ENCODE measurements at places on chromosomes 5 and 9.

- no peak for DNase-seq
- no peak overlapping the region for H3K27ac ChIP-seq
- H3K27me3 ChIP-seq = peaks cover 55% of the 10 kb centered on the region
- H3K4me3 ChIP-seq = no peak overlapping the region
These were observed 13.9 kb upstream of the KIF12 start for GRCh38 chr9:114112778-114113584.

- H3K4me1 ChIP-seq = no peaks in the 10 kb centered on the region
- H3K4me3 ChIP-seq = no peak overlapping the region
- no peak for DNase-seq
These were observed 172.3 kb upstream of the PLPPR1 start for GRCh38 chr9:100856238-100856637.

- peaks cover 3% of the 10 kb centered on the region for H3K36me3 ChIP-seq
- H3K27me3 ChIP-seq = peaks cover 75% of the 10 kb centered on the region
- H3K4me3 ChIP-seq = no peak overlapping the region
- H3K4me1 ChIP-seq = peaks cover 9% of the 10 kb centered on the region
These were observed 2.2 kb upstream of the GDNF start for GRCh38 chr5:37842048-37842447.

GRCh38 chr5:428754-429452, 14.1 kb upstream of the EXOC3 start:
- no peak overlapping the region for H3K27ac ChIP-seq
- no peak for DNase-seq
- no peaks in the 10 kb centered on the region for H3K36me3 ChIP-seq
- no peaks in the 10 kb centered on the region for H3K4me1 ChIP-seq

DNA sequence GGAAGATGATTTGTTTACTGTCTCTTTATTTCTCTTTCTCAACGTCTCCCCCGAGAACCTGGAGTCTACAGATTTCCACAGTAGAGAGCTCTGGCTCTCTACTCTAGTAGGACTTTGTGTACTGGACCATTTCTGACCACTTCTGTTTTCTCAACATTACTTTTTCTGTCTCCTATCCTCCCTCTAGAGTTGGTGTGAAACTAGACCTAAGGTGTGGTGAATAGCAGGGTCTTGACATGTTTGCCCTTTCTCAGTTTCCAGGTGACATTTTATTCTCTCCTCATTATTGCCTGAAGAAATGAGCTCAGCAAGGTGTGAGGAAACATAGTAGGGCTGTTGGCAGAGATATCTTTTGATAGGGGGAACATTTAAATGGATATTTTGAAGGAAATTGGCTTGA, 62.1 kb upstream of the IL6ST start:
- no peaks in the 10 kb centered on the region for H3K36me3 ChIP-seq
- DNase-seq = no peak

DNA sequence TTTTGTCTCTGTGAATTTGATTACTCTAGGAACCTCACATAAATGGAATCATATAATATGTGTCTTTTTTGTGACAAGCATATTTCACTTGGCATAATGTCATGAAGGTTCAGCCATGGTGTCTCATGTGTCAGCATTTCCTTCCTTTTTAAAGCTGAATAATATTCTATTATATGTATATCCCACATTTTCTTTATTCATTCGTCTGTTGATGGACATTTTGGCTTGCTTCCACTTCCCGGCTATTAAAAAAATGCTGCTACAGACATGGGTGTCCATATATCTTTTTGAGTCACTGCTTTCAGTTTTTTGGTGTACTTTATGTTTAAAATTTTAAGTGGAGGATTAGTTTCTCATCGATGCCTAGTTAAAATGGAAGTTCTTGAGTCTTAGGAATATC, 59.8 kb upstream of the C5orf63 start:
- no peaks in the 10 kb centered on the region for H3K36me3 ChIP-seq
- no peaks in the 10 kb centered on the region for H3K4me1 ChIP-seq
- DNase-seq = no peak
- H3K27ac ChIP-seq = no peak overlapping the region

GRCh38 chr9:107387409-107387808, 102.2 kb downstream of the KLF4 start:
- no peaks in the 10 kb centered on the region for H3K4me1 ChIP-seq
- H3K27me3 ChIP-seq = peaks cover 32% of the 10 kb centered on the region
- no peak overlapping the region for H3K27ac ChIP-seq
- DNase-seq = no peak
- H3K36me3 ChIP-seq = no peaks in the 10 kb centered on the region

DNA sequence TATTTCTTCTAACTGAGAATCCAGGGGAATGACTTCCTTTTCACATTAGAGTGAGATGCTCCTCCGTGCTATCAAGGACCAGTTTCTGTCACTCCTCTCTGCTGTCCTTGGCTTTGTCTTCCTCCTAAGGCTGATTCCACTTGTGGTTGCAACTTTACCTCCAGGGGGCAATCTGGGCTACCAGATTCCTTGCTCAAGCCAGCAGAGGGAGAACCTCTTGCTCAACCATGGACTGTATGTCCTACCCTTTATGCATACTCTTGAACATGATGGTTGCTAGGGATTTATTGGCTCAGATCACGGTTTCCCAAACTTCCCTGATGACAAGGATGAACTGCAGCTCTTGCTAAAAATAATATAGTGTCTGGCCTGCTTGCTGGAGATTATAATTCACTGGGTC, 24.0 kb downstream of the NNT start:
- no peak for DNase-seq
- no peaks in the 10 kb centered on the region for H3K27me3 ChIP-seq
- H3K27ac ChIP-seq = no peak overlapping the region
- H3K4me1 ChIP-seq = peaks cover 12% of the 10 kb centered on the region
- peaks cover 27% of the 10 kb centered on the region for H3K36me3 ChIP-seq

DNA sequence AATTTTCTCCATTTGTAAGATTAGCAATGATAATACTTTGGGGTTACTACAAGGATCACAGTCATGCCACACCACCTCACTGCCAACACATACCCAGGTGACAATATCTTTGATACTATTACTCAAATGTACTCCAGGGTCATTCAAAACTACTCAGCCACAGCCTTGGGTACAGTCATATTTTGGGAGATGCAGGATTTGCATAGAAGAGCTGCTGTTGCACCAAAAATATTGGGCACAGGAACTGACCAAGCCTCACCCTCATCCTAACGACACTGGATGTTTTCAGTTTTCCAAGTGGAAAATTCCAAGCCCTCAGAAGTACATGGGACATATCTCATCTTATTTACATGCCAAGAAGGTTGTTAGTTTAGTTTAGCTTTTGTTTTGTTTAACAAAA, 120.9 kb upstream of the C6 start:
- H3K27me3 ChIP-seq = no peaks in the 10 kb centered on the region
- H3K4me3 ChIP-seq = no peak overlapping the region
- no peak overlapping the region for H3K27ac ChIP-seq
- H3K36me3 ChIP-seq = no peaks in the 10 kb centered on the region

- no peaks in the 10 kb centered on the region for H3K27me3 ChIP-seq
- no peak overlapping the region for H3K27ac ChIP-seq
- no peaks in the 10 kb centered on the region for H3K36me3 ChIP-seq
- no peak for DNase-seq
These were observed 990.4 kb downstream of the EFNA5 start for GRCh38 chr5:106680330-106680729.

DNA sequence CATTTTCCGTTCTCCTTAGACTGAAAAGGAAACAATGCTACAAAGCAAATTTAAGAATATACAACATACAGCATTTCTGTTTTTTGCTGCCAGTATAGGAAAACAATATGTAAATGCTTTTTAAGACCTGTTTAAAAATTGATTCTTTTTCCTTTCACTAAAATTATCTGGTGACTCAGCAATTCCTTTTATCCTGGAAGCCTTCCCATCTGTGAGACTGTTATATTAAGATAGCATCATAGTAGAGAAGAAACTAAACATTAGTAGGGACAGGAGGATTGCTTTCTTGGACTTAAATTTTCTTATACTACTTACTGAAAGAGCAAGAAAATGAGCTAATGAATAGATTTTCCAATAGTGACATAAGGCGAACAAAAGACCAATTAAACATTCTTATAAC, 30.0 kb upstream of the GPR21 start:
- H3K36me3 ChIP-seq = peaks cover 40% of the 10 kb centered on the region
- DNase-seq = no peak
- H3K27me3 ChIP-seq = no peaks in the 10 kb centered on the region
- no peak overlapping the region for H3K27ac ChIP-seq

- no peak for DNase-seq
- H3K4me1 ChIP-seq = peaks cover 12% of the 10 kb centered on the region
- no peaks in the 10 kb centered on the region for H3K27me3 ChIP-seq
- H3K4me3 ChIP-seq = no peak overlapping the region
These were observed 31.0 kb downstream of the LRRTM2 start for GRCh38 chr5:138844125-138844461.

DNA sequence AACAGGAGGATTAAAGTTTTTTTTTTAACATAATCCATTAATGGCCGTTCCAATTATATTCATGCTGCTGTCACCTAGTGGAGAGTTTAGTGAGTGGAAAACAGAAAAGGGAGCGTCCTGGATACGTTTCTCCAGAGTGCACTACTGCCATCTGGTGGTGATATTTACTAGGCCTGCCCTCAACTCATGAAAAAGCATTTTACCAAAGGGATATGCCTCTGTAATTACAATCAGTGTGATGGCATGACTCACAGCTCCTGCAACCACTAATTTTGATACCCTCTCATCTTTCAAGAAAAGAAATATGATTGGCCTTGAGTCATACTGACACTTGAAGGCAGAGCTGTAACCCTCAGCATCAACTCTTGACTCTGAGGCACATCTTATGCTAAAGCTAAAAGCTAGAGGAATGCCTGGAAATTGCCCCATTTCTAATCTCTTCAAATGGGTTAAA, 20.1 kb downstream of the MINAR2 start:
- H3K27ac ChIP-seq = no peak overlapping the region
- no peak overlapping the region for H3K4me3 ChIP-seq
- no peaks in the 10 kb centered on the region for H3K27me3 ChIP-seq
- DNase-seq = peak; percentile 34

GRCh38 chr5:142727735-142728047, 41.8 kb upstream of the FGF1 start:
- H3K4me3 ChIP-seq = no peak overlapping the region
- H3K27ac ChIP-seq = no peak overlapping the region
- H3K27me3 ChIP-seq = no peaks in the 10 kb centered on the region

GRCh38 chr5:124162767-124163532, 583.5 kb downstream of the ZNF608 start:
- no peaks in the 10 kb centered on the region for H3K27me3 ChIP-seq
- DNase-seq = no peak
- H3K27ac ChIP-seq = no peak overlapping the region
- H3K4me1 ChIP-seq = no peaks in the 10 kb centered on the region
- H3K36me3 ChIP-seq = no peaks in the 10 kb centered on the region

- H3K4me1 ChIP-seq = no peaks in the 10 kb centered on the region
- no peaks in the 10 kb centered on the region for H3K36me3 ChIP-seq
- no peak for DNase-seq
- no peak overlapping the region for H3K4me3 ChIP-seq
- H3K27me3 ChIP-seq = peaks cover 7% of the 10 kb centered on the region
These were observed 89.2 kb downstream of the TEK start for GRCh38 chr9:27198190-27198589.

GRCh38 chr9:6827439-6828145, 69.8 kb downstream of the KDM4C start:
- peak; percentile 7 for DNase-seq
- peaks cover 21% of the 10 kb centered on the region for H3K36me3 ChIP-seq
- H3K4me3 ChIP-seq = no peak overlapping the region
- H3K27ac ChIP-seq = no peak overlapping the region
- no peaks in the 10 kb centered on the region for H3K27me3 ChIP-seq

GRCh38 chr5:90932052-90932699, 373.6 kb downstream of the ADGRV1 start:
- H3K4me3 ChIP-seq = no peak overlapping the region
- H3K36me3 ChIP-seq = no peaks in the 10 kb centered on the region
- peaks cover 5% of the 10 kb centered on the region for H3K4me1 ChIP-seq
- peaks cover 17% of the 10 kb centered on the region for H3K27me3 ChIP-seq
- DNase-seq = no peak

- no peaks in the 10 kb centered on the region for H3K27me3 ChIP-seq
- peak overlapping the region; percentile 24 for H3K27ac ChIP-seq
- DNase-seq = no peak
- peaks cover 18% of the 10 kb centered on the region for H3K4me1 ChIP-seq
- H3K4me3 ChIP-seq = no peak overlapping the region
- H3K36me3 ChIP-seq = peaks cover 4% of the 10 kb centered on the region
These were observed 106.8 kb downstream of the MAPKAP1 start for GRCh38 chr9:125600194-125600593.

- no peak for DNase-seq
- H3K27me3 ChIP-seq = no peaks in the 10 kb centered on the region
- H3K4me1 ChIP-seq = no peaks in the 10 kb centered on the region
These were observed 945.4 kb upstream of the SEMA6A start for GRCh38 chr5:117519957-117520500.

GRCh38 chr9:126287166-126287866, 39.3 kb upstream of the MVB12B start:
- no peak overlapping the region for H3K27ac ChIP-seq
- no peaks in the 10 kb centered on the region for H3K4me1 ChIP-seq
- no peak overlapping the region for H3K4me3 ChIP-seq
- DNase-seq = no peak
- H3K36me3 ChIP-seq = peaks cover 5% of the 10 kb centered on the region
- H3K27me3 ChIP-seq = peaks cover 18% of the 10 kb centered on the region

- no peaks in the 10 kb centered on the region for H3K4me1 ChIP-seq
- no peak overlapping the region for H3K4me3 ChIP-seq
- no peak overlapping the region for H3K27ac ChIP-seq
- peaks cover 2% of the 10 kb centered on the region for H3K36me3 ChIP-seq
These were observed 215.6 kb upstream of the ADAMTS16 start for GRCh38 chr5:4924577-4924976.

GRCh38 chr9:2307480-2307879, 292.3 kb downstream of the SMARCA2 start:
- no peaks in the 10 kb centered on the region for H3K36me3 ChIP-seq
- DNase-seq = no peak

- peak overlapping the region; percentile 11 for H3K4me3 ChIP-seq
- H3K36me3 ChIP-seq = peaks cover 4% of the 10 kb centered on the region
- no peak for DNase-seq
- peaks cover 22% of the 10 kb centered on the region for H3K27me3 ChIP-seq
These were observed 35.5 kb upstream of the ADAMTSL1 start for GRCh38 chr9:18438300-18438925.

- no peaks in the 10 kb centered on the region for H3K27me3 ChIP-seq
- no peaks in the 10 kb centered on the region for H3K36me3 ChIP-seq
These were observed 53.1 kb downstream of the C7 start for GRCh38 chr5:40962207-40962955.

- no peaks in the 10 kb centered on the region for H3K36me3 ChIP-seq
- H3K27me3 ChIP-seq = no peaks in the 10 kb centered on the region
- DNase-seq = no peak
- no peak overlapping the region for H3K4me3 ChIP-seq
These were observed 186.4 kb upstream of the MRPS30 start for GRCh38 chr5:44622331-44622730.

Measured in effector memory CD8-positive, alpha-beta T cell (primary cell).